ENCODE measurements at places on chromosomes 3 and 15.

DNA sequence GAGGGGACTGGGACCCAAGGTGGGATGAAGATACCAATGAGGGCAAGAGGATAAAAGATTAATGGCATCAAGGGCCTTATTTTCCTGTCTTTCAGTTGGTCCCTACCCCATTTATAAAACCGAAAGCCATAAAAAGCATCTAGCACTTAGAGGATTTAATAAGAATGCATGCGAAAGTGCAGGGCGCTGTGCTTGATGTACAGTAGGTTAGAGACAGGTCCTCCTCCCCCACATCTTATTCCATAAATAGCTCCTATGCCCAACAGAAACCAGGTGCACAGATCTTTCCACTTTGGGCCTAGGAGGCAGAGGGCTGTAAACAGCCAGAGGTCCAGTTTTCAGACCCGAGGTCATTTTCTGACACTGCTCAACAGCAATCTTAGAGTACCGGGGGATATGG, 1.2 kb downstream of the LPCAT4 start:
- DNase-seq: no peak

GRCh38 chr3:71784914-71785531, at the start of gene PROK2:
Gene PROK2 (minus strand): TSS chr3:71785148. CDS start chr3:71785052, 96 bp downstream.
- no peak for DNase-seq

DNA sequence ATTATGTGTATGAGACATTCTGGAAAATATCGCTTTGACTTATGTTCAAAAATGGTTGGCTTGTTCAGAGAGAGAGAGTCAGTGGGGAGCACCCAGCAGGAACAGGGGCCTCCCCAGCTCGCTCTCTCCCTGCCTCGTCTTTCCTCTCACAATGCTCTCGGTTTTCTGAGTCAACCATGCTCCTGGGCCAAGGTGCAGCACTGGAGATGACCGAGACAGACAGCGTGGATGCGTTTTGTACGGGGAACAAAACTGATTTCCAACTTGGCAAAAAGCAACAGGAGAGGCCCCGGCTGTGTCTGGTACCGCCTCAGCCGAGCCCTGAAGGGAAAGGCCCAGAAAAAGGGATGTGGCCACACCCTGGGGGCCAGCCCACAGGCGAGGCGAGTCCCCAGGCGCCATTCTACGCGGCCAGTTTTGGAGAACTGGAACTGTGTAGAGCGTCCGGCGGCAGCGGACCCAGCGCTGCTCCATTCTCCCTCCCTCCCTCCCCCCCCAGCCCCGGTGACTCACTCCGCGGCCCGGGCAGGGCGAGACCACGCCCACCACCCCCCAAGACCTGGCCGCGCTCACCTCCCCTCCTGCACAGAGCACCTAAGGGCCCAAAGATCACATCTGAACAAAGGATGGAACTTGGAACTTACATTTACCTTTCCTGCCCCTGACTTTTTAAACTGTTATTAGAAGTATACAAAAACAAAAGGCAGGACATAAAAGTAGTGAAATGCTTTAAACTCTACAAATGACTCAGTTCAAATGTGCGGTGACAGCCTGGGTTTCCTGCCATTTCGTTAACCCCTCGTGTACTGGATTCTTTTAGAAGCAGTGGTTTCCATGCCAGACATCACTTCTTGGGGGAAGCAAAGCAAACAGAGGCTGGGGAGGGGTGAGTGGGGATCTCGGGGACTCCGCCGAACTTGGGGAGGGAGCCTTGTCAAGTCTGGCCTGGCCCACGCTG, 12.7 kb downstream of the ATP10A start:
- DNase-seq: peak; percentile 62

GRCh38 chr15:31328969-31329639, 2.5 kb downstream of the KLF13 start:
- no peak for DNase-seq

DNA sequence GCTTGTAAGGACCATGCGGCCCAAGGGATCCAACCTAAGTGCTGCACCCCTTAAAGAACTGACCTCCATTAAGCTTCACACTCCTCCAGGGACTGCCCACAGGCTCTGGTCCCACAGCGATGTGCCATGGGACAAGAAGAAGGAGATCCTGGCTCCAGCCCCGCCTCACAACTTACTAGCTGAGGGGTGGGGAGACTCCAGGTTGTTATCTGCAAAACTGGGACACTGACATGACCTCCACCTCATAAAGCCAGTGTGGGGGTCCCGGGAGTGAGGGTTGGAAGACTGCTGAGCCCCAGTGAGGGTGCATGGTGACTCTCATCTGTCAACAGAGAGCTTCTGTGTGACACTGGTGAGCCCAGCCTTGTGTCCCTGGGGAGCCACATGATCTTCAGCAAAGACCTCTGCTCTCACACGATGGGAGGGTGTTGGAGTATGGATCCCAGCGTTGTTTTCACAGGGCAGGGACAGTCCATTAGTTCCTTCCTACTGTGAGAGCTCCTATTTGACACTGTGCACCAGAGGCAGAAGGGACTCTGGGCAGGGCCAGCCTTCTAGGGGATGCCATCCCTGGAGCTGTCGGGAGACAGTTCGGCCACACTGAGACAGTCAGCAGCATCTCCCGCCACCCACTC, 26.7 kb downstream of the EAF1 start:
- DNase-seq: no peak

GRCh38 chr3:69326855-69327300, 59.0 kb downstream of the FRMD4B start:
- no peak for DNase-seq

DNA sequence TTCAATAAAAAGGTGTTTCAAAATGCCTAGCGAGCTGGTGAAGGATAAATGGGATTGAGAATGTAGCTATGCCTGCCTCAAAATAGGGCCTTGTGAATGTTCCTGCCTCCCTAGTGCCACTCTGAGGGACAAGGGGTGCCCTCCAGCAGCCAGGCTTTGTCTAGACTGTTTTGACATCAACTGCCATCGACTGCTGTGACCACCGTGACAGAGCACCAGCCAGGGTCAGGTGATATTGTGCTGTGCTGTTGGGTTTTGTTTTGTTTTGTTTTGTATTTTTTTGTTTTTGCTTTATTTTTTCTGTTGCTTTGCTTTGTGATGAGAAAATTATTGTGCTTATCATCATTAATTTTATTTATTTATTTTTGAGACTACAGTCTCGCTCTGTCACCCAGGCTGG, 144.8 kb downstream of the SMAD6 start:
- DNase-seq: no peak

- DNase-seq: no peak
Measured at GRCh38 chr3:150222691-150223489, 185.2 kb upstream of the TSC22D2 start.

- DNase-seq: no peak
Measured at GRCh38 chr3:31636049-31636448, 103.3 kb downstream of the STT3B start.

- no peak for DNase-seq
Measured at GRCh38 chr3:61610316-61610715, 48.9 kb downstream of the PTPRG start.

GRCh38 chr3:156826896-156827882, 1.0 kb downstream of the LEKR1 start:
- no peak for DNase-seq

GRCh38 chr3:61809879-61810278, 248.5 kb downstream of the PTPRG start:
- no peak for DNase-seq

GRCh38 chr3:59608356-59608755, 558.5 kb upstream of the CFAP20DC start:
- no peak for DNase-seq

- no peak for DNase-seq
Measured at GRCh38 chr3:120780977-120781376, 38.4 kb downstream of the GTF2E1 start.

DNA sequence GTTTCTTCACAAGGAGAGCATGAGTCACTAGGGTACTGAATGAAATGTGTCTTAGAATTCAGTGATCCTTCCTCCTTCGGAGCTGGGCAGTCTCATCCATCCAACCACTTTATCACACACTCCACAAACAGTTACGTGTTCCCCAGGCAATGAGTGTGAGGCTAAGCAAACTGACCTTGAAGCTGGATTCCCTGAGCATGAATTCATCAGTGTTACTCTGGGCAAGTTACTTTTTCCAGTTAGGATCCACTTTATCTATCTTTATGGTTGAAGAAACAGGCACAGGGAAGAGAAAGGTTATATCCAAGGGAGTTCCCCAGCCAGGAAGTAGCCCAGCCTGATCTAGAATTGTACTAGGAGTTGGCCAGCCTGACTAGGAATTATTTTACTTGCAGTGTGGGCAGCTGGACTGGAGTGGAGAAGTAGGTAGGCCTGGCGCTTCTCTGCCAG, 17.1 kb upstream of the GCNT3 start:
- no peak for DNase-seq

DNA sequence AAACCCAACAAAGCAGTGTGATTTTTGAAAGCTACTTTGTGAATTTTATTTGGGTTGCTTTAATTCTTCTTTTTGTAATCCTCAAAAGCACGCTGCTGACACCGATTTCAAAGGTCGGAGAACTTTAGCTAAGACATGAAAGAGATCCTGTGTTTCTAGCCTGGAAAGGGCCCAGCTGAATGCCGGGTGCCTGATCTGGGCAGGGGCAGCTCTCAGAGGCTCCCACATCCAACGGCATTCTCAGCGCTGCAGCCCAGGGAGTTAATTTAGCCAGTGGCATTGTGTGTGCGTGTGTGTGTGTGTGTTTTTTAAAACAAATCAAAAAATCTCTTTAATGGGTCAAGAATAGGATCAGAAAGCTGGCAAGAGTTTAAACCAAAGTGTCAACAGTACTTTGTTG, 6.6 kb downstream of the RBP1 start:
- DNase-seq: no peak

GRCh38 chr15:85564686-85565085, 184.3 kb downstream of the AKAP13 start:
- DNase-seq: no peak

DNA sequence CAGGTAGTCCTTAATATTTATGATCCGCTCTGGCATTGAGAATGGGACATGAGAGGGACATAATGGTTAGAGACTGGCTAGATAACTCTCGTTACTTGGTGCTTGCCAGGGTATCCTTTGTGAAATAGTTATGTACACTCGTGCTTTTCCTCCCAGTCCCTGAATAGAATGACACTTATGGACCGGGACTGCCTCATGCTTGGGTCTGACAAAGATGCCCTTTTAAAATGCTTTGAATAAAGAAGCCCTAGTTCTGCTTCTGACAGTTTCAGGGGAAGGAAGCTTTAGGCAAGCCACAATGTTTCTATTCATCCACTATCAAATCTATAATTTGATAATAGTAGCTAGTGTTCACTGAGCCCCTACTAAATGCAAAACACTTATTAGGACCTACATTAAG, 29.4 kb downstream of the POLR2M start:
- no peak for DNase-seq

- no peak for DNase-seq
Measured at GRCh38 chr15:63826528-63826927, 7.2 kb downstream of the HERC1 start.

DNA sequence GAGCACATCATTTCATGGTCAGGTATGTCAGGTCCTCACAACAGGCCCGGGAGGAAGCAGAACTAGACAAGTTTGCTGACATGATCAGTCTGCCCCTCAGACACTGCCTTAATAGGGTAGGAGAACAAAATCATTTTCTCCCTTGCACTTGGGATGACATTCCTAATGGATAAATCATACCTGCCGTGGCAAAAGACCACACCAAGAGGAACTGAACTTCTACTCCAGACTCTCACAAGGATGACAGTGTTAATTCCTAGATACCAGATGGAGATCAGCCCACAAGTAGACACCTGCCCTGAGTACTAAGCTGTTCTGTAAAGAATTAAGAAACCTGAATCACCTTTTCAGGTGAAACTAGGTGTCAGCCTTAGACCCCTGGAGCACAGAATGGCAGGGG, 19.5 kb downstream of the SIAH2 start:
- no peak for DNase-seq

- DNase-seq: no peak
Measured at GRCh38 chr3:16487511-16488175, 25.9 kb downstream of the RFTN1 start.

DNA sequence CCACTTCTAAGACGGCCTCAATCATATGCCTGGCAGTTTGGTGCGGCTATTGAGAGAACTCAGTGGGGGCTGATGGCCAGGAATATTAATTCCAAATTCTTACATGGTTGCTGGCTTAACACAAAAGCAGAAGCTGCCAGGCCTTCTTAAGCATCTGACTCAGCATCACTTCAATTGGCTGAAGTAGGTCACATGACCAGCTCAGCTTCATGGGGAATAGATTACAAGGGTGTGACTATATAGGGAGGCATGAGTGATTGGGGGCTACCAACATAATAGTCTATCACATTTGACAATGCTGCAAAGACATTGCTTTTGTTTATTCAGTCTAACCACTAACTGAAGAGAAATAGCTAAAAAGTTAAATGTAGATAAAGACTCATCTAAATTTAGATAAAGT, 101.6 kb upstream of the ANKRD28 start:
- no peak for DNase-seq

DNA sequence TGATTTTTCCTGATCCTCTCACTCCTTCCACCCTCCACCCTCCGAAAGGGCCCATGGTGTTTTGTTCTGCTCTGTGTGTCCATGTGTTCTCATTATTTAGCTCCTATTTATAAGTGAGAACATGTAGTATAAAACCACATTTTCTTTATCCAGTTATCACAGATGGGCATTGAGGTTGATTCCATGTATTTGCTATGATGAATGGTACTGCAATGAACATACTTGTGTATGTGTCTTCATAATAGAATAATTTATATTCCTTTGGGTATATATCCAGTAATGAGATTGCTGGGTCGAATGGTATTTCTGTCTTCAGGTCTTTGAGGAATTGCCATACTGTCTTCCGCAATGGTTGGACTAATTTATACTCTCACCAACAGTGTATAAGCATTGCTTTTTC, 126.0 kb downstream of the IMPG2 start:
- no peak for DNase-seq

- peak; percentile 69 for DNase-seq
Measured at GRCh38 chr3:67947808-67948508, 293.5 kb upstream of the SUCLG2 start.

GRCh38 chr15:80266113-80266512, 14.1 kb upstream of the CTXND1 start:
- no peak for DNase-seq

GRCh38 chr15:60477164-60477563, 1.8 kb downstream of the ICE2 start:
- no peak for DNase-seq

- DNase-seq: no peak
Measured at GRCh38 chr3:16363636-16364035, 98.6 kb downstream of the OXNAD1 start.

GRCh38 chr3:134874737-134875413, 79.8 kb downstream of the EPHB1 start:
- no peak for DNase-seq

DNA sequence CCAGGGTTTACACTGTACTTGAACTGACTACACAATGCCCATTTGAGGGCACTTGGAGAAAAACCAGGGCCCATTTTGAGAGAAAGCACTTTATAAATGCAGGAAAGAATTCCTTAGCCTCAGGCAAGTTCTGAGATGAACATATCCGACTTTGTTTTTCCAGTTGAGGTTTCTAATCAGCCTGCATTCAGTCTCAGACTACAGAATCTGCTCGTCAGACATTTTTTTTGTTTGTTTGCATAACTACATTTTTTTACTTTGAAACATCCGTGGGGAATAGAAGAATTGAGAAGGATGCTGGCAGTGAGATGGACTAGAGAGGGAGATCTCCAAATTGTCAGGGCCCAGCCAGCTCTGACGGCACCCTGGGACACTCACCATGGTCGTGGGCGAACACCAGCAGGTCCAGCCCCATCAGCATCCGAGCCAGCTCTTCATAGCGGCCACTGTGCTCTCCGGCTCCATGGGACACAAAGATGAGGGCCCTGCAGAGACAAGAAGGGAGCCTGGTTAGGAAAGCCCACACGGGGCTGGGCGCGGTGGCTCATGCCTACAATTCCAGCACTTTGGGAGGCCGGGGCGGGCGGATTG, 40.8 kb downstream of the MGLL start:
- DNase-seq: no peak

All from activated naive CD4-positive, alpha-beta T cell (primary cell).